ENCODE measurements at places on chromosomes 6 and 20.

DNA sequence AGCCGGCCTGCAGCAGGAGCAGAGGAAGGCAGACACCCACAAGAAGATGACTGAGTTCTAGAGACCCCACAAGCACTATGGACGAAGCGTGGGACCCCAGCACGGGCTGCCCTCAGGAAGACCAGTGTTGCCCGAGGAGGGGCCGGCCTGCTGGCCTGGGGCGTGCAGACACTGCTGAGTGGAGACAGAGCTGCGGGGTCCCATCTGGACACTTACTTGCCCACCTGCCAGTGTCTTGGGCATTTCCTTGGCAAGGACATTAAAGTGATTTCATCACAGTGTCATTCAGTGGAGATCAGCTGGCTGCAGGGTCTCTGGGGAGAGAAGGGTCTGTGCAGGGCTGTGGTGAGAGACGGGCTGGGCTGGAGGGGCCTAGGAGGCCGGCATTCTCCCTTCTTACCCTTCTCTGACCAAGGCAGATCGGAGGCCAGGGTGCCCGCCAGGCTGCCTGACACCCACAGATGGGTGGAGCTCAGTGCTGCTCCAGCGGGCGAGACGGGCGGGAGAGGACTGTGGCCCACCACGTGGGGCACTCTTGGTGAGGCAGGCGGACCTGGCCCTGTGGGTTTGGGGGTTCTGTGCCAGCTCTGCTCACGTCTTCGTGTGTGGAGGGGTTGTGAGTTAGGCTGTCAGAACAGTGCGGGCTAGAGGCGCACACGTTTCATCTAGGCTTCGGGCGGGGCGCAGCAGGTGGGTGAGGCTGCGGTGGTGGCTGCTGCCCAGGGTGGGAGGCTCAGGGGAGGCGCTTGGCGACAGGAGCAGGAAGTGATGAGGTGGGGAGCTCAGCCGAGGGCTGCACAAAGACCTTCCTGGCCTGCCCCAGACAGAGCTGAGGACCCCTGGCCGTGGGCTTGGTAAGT is at the start of gene LIME1:
Gene LIME1, plus strand, starts transcription at position 806 of the 860 bp plus-strand sequence. CDS start 886 bp downstream, outside the sequence.
- DNase-seq = no peak

DNA sequence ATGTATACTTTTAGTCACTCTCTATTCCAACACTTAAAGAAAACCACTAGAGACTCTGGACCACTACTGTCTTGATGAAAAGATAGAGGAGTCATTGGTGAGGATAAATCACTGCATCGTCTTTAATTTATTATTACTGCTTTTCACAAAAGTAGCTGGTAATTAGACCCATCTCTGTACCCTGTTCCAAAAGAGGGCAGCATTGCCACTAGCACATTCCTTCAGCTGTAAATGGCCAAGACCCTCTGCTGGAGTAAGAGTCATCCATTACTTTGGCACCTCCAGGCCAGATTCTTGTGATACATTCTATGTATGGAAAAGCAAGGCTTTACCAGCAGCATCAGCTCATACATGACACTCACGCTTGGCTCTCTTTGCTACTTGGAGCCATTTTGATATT is 49.5 kb upstream of the PREP start:
- no peak for DNase-seq

GRCh38 chr6:164151161-164152120 is 736.9 kb downstream of the QKI start:
- no peak for DNase-seq

DNA sequence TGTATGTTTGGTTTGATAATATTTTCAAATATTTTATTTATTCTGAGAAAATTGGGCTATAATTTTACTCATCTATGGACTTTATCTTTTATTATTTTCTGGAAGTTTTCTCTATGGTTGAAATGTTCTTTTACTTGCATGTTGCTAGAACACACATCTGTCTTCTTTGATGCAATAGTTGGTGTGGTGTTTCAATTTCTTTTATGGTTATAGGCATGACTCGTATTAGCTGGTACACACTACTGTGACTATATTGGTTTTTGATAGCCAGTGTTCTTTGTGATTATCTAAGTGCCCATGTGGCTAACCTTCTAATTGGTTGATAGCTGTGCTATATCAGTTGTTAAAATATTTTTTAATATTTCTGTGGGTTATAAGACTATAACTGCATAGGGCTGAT is 1343.3 kb upstream of the GJE1 start:
- DNase-seq = no peak

GRCh38 chr6:11580686-11581405 is 43.3 kb downstream of the TMEM170B start:
- no peak for DNase-seq

DNA sequence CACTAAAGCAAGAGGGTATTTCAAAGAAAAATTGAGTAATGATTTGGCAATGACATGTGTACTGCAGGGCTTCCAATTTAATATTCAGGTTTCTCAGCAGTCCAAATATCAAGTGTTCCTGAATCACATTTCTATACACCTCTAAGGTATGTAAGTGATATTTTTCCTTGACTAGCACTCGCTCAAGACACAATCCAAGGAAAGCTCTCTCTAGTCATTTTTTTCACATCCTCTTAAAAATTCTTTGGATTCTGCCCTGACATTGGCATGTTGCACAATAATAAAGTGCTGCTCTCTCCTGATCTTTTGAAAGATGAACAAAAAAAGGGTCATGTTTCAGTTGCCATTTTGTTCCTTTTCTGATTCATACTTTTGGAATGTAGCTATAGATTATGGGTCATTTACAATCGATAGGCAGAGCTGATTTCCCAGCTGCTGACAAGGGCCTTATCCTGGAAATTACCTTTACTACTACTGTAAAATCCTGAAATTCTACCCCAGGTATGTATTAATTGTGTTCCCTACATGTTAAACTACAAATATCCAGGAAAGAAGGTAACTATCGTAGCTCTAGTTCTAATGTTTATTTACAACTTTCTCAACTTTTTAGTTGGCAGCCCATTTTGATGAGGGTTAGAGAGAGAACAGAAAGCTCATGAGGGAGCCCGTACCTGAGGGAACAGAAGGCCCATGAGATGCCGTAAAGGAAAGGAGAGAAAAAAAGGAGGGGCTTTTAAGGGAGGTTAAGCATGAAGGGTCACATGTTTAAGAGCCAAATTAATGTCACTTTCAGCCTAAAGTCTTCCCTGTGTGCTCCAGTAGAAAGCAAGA is 22.2 kb upstream of the ADGRG6 start:
- no peak for DNase-seq

GRCh38 chr20:32599783-32600340 is 14.7 kb upstream of the NOL4L start:
- DNase-seq = no peak

DNA sequence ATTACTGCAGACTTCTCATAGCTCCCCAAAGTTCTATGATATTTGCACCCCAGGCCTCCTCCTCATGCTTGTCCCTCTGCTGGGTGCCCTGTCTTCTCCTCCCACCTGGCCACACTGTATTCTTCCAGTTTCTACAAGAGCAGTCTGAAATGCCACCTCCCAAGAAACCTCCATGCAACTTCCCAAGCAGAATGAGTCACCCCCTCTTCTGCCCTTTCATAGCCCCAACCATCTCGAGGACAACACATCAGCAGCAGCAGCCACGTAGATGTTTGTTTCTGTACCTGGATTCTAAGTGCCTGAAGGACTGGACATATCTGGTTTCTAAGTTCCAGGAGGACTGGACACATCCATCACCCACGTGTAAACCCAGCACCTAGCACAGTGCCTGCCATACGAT is 6.6 kb upstream of the ULBP2 start:
- no peak for DNase-seq

GRCh38 chr6:151380848-151381205 is 10.5 kb downstream of the ZBTB2 start:
- DNase-seq = no peak

GRCh38 chr6:14439419-14439818 is 321.8 kb downstream of the CD83 start:
- no peak for DNase-seq

DNA sequence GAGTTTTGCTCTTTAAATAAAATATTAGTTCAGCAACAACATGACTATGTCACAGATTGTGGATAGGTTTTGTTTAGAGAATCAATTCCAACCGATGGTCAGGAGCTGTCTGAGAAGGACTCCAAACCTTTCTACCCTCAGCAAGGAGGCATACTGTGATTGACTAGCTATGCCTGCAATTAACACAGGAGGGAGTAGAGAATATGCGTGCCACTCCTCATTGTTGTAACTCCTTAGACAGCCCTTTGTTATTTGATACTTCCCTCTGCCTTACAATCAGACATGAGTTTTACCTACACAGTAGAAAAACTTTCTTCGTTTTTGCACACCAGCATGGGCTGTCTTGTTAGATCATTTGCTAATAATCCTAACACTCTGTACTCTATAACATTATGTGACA is 796.5 kb downstream of the PRIM2 start:
- DNase-seq = no peak

DNA sequence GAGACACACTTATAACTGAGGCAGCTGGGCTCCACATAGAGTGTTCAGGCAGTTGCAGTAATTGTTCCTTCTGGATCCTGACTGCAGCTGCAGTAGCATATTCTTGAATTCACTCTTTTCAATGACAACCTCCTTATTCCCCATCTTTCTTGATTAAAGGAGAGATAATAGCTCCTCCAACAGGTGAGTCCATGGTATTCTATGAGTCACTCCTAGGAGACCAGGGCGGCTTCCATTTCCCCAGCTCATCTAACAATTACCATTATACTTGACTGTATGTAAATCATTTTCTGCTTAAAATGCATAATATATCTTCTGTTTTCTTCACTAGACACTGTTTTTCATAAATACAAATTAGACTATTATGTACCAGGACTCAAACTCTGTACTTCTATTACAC is 62.4 kb downstream of the TENT5A start:
- DNase-seq = no peak

DNA sequence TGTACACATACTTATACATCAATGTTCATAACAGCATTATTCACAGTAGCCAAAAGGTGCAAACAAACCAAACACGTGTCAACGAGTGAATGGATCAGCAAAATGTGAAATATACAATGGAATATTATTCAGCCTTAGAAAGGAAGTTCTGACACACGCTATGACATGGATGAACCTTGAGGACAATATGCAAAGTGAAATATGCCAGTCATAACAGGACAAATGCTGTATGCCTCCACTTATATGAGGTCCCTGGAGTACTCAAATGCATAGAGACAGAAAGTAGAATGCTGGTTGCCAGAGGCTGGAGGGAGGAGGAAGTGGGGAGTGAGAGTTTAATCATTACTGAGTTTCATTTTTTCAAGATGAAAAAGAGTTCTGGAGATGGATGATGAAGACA is 37.8 kb upstream of the IGF2R start:
- no peak for DNase-seq

GRCh38 chr6:2257363-2257762 is 12.0 kb upstream of the GMDS start:
- DNase-seq = no peak

Data from H1 (cell line).